Tibial artery (tissue), 4 donors: ENCODE measurements at places on chromosomes 5 and 9.

- DNase-seq: no peak
Observed at GRCh38 chr9:24189986-24190385, 355.7 kb downstream of the IZUMO3 start.

GRCh38 chr5:168651648-168652047, 72.5 kb upstream of the PANK3 start:
- DNase-seq: no peak

DNA sequence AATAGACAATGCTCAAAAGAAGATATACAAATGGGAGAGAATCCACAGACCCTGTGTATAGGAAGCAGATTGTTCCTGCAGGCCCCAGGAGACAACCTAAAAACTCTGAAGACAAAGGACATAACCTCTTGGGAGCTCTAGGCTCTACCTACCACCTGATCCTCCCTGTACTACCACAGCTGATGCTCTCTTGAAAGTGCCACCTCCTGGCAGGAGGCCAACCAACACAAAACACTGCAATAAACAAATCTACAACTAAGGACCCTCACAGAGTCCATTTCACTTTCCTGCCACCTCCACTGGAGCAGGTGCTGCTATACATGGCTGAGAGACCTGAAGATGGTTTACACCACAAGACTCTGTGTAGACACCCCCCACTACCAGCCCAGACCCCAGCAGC, 49.0 kb downstream of the STARD4 start:
- no peak for DNase-seq

- no peak for DNase-seq
Observed at GRCh38 chr5:13859270-13860065, 85.0 kb downstream of the DNAH5 start.

- no peak for DNase-seq
Observed at GRCh38 chr9:14303521-14303920, 10.4 kb downstream of the NFIB start.

DNA sequence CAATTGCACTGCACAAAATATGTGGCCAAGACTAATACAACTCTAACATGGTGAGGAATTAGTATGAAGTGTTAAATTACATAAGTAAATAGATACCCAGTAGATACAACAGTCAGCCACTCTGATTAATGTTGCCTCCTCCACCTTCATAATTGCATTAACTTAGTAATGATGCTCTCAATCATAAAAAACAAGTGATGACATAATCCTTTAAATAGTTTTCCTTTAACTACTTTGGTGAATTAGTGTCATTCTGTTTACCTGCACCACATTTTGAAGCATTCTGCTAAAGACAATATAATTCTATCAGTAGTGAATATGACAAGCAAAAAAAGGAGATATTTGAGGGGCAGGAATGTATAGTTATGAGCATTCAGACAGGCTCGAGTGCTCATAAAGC, 265.9 kb upstream of the SLC24A2 start:
- DNase-seq: no peak

GRCh38 chr9:113522858-113523257, 59.3 kb downstream of the RGS3 start:
- DNase-seq: no peak

DNA sequence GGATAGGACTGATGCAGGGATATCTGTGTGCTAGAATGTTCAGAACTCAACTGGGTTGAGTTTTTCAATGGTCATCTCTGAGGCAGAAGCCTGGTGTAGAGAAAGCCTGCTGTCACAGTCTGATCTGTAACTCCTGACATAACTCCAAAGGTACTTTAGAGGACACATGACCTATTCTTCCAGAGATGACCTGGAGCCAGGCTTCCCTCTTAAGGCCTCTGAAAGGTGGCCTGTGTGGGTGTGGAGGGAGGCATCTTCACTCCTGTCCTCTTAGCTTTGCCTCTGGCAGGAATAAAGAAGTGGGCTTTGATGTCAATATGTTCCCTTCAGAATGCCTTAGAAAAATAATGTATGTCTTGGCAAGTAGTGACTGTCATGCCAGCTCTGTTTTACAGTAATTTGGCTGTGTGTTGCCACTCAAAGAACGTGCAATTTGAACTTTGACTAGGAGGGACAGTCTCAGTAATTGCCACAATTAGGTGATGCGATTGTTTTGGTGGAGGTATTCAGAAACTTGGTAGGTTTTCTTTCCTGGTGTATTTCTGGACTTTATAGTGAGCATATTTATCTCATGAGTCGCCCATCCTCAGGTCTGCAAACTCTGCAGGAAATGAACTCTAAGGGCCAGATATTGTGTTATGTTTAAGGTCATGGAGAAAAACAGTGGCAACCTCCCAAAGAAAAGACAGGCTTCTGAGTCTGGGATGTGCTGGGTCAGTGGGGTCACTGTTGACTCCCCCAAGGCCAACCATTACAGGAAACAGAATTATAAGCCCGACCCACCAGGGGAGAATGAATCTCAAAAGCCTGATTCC, 3.2 kb upstream of the C5orf63 start:
- no peak for DNase-seq

- no peak for DNase-seq
Observed at GRCh38 chr9:99226054-99226453, 4.0 kb downstream of the SEC61B start.

- no peak for DNase-seq
Observed at GRCh38 chr5:67964619-67965018, 250.9 kb upstream of the PIK3R1 start.

GRCh38 chr5:87898574-87898973, 370.1 kb downstream of the TMEM161B start:
- no peak for DNase-seq

- no peak for DNase-seq
Observed at GRCh38 chr5:178389026-178389729, 156.6 kb upstream of the PHYKPL start.

- no peak for DNase-seq
Observed at GRCh38 chr5:123605822-123606221, 93.8 kb downstream of the CSNK1G3 start.

- no peak for DNase-seq
Observed at GRCh38 chr5:12668564-12668963, 764.3 kb upstream of the CTNND2 start.

DNA sequence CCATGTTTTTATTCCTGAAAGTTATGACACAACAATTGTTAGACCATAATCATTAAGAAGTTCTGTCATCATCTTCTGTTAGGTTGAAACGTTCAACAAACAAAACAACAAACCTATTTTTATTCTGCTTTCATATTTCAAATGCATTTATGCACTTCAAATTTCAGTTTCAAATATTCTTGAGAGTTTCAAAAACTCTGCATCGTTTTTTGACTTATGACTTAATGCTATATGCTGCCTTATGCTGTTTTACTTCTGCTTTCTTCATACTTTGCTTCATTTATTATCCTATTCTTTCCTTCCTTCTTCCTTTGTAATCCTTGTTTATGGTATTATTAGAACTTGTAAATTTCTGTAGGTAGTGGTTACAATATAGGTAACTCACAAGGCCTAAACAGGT, 95.0 kb downstream of the PCSK1 start:
- no peak for DNase-seq

GRCh38 chr9:99326112-99326916, 104.2 kb downstream of the SEC61B start:
- no peak for DNase-seq

DNA sequence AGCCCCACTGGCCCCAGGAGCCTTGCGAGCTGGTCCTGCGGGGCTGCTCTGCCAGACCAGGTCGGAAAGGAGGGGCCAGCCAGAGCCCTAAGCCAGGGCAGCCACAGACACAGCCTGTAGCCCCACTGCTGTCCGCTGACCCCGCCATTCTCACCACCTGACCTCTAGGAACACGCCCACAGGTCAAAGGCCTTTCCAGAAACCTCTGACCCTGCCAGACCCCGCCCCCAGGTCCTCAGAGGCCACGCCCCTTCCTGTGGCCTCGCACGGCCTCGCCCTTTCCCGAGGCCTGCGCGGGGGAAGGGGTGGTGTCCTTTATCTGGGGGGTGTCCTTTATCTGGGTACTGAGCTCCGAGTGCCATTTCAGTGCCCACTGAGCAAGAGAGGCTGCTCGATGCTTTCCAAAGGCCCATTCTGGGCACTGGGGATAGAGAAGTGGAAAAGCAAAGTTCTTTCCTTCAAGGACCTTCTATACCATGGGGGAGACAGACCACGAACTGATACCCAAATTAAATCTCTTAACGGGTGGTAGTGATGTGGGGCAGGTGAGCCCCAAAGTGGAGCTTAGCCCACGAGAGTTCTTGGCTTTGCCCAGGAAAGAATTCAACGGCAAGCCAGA, 46.5 kb downstream of the P4HA2 start:
- no peak for DNase-seq

DNA sequence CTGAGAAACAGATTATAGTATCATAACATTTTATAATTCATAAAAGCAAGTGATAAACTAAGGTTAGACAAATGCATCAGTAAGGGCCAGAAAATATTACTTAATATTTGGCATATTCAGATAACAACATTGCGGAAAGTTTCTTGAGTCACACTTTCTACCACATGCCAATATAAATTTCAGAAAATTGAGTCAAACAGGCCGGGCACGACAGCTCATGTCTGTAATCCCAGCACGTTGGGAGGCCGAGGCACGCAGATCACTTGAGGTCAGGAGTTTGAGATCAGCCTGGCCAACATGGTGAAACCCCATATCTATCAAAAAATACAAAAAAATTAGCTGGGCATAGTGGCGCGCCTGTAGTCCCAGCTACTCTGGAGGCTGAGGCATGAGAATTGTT, 47.1 kb downstream of the SLC38A9 start:
- DNase-seq: peak; percentile 64

DNA sequence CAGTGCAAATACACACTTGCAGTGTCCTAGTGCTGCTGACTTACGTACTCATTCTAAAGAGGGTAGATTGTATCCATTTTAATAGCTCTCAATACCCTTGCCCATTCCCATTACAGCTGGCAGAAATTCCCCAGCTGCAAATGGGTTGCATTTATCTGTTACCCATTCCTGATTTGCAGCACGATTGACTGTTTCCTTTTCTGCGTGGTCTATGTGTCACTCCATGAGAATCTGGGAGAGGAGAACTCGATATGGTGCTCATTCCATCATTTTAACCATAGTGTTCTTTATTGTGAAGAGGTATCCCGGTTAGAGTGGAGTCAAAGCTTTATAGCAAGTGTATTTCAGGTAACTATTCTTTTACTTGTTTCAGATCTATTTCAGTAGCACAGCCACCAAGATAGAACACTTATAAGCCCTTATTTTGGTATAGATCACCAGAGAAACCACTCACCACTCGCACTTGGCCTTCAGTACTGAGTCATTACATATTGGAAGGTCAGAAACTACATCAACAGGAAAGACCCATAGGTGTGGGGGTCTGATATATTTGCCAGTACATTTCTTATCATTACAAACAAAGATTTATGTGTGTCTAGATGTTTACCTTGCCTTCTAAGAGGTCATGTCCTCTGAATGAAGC, 139.5 kb downstream of the MUSK start:
- no peak for DNase-seq

DNA sequence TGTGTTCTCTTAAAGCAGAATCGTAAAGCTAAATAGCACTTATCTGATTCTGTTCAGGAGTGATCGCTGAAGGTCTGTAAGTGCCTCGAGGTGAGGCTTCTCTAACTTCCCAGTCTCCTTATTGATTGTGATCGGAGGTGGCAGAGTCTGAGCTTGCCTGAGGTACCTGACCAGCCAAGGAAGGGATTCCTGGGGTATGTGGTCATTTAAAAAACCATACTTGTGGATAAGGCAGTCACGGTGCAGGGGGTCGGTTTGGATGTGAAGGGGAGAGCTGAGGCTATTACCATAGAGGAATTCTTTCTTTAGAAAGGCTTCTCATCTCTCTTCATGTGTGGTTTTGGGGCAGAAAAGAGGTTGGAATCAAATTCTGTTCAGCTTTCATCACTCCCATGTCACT, 193.7 kb downstream of the TLE4 start:
- no peak for DNase-seq

- DNase-seq: no peak
Observed at GRCh38 chr9:95880021-95880690, 4.7 kb downstream of the ERCC6L2 start.

DNA sequence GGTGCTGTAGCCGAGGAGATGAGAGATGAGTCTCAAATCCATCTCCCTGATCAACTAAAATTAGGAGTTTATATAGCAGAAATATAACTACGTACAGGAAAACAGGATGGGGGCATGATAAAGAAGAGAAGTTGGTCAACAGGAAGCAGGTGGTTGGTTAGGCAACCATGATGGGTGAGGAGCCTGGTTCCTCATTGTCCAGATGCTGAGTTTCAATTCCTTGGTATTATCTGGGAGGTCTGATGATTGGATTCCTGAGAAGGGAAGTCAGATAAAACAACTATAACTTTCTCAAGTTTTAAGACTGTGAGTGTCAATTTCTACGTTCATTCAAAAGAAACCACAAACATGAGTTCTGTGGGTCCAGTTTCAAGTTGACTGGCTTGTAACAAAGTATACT, 323.9 kb downstream of the MTRR start:
- no peak for DNase-seq

GRCh38 chr5:173327948-173328843, at the start of gene STC2:
TSS of gene STC2 (minus strand) at chr5:173328414. CDS start at chr5:173328193, 221 bp downstream.
- DNase-seq: peak; percentile 83

GRCh38 chr9:18536554-18536953, 62.6 kb downstream of the ADAMTSL1 start:
- DNase-seq: no peak
